ENCODE measurements at places on chromosomes 13 and 19. TPM values are rescaled to one million over a fixed set of nuclear protein-coding genes. Genes with fewer than 3 reads are reported as not detected.

- H3K36me3 ChIP-seq, result peaks cover 26% of the 10 kb centered on the region
- H3K27me3 ChIP-seq, result no peaks in the 10 kb centered on the region
- H3K4me3 ChIP-seq, result peak within 1 kb of the TSS; percentile 91
- H3K27ac ChIP-seq, result peak within 1 kb of the TSS; percentile 96
- DNase-seq, result peak; percentile 93
These were observed at the start of gene CCDC97 for GRCh38 chr19:41310033-41310831. Gene CCDC97 (plus strand): TSS chr19:41310172. CDS start chr19:41310311, 139 bp downstream.

Gene RINL
- 71.3 TPM for total RNA-seq

DNA sequence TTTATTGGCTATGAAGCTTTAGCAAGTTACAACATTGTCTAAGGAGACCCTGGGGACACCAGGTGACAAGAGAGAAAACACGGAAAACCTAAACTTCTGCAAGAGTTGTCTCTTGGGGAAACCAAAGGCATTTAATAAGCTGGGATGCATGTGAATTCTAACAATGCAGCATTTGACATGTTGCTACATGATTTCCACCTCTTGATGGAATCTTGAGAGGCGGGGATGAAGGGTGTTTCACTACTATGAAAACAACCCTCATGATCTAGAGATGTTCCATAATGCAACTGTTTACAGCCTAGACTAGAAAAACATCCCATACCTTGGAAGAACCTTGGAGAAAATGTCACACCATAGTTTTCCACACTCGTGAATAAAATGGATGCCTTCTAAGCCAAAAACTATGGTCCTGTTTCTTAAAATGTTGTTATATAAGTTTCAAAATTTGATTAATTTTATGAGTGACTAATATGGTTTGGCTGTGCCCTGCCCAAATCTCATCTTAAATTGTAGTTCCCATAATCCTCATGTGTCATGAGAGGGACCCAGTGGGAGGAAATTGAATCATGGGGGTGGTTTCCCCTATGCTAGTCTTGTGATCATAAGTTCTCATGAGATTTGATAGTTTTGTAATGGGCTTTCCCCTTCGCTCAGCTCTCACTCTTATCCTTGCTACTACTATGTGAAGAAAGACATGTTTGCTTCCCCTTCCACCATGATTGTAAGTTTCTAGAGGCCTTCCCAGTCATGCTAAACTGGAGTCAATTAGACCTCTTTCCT, 164.6 kb downstream of the TNFSF13B start:
- peaks cover 2% of the 10 kb centered on the region for H3K27me3 ChIP-seq
- H3K36me3 ChIP-seq, result no peaks in the 10 kb centered on the region
- H3K4me1 ChIP-seq, result no peaks in the 10 kb centered on the region
- H3K4me3 ChIP-seq, result no peak overlapping the region
- DNase-seq, result no peak
- no peak overlapping the region for H3K27ac ChIP-seq

Gene ZNF431
- 21.5 TPM for total RNA-seq

Gene SHANK1
- not detected for total RNA-seq

Gene GARIN5A
- total RNA-seq, result 0.50 TPM

Gene CEACAM21
- 75.5 TPM for total RNA-seq

GRCh38 chr13:59363313-59363712, 800.4 kb downstream of the DIAPH3 start:
- peaks cover 4% of the 10 kb centered on the region for H3K27me3 ChIP-seq
- H3K27ac ChIP-seq, result no peak overlapping the region
- no peak overlapping the region for H3K4me3 ChIP-seq
- H3K4me1 ChIP-seq, result peaks cover 2% of the 10 kb centered on the region
- DNase-seq, result no peak
- H3K36me3 ChIP-seq, result no peaks in the 10 kb centered on the region

GRCh38 chr19:12884926-12885748, 1.9 kb downstream of the KLF1 start:
- peak overlapping the region; percentile 89 for H3K27ac ChIP-seq
- peaks cover 2% of the 10 kb centered on the region for H3K36me3 ChIP-seq
- peak overlapping the region; percentile 90 for H3K4me3 ChIP-seq
- peaks cover 4% of the 10 kb centered on the region for H3K27me3 ChIP-seq
- peak; percentile 94 for DNase-seq

DNA sequence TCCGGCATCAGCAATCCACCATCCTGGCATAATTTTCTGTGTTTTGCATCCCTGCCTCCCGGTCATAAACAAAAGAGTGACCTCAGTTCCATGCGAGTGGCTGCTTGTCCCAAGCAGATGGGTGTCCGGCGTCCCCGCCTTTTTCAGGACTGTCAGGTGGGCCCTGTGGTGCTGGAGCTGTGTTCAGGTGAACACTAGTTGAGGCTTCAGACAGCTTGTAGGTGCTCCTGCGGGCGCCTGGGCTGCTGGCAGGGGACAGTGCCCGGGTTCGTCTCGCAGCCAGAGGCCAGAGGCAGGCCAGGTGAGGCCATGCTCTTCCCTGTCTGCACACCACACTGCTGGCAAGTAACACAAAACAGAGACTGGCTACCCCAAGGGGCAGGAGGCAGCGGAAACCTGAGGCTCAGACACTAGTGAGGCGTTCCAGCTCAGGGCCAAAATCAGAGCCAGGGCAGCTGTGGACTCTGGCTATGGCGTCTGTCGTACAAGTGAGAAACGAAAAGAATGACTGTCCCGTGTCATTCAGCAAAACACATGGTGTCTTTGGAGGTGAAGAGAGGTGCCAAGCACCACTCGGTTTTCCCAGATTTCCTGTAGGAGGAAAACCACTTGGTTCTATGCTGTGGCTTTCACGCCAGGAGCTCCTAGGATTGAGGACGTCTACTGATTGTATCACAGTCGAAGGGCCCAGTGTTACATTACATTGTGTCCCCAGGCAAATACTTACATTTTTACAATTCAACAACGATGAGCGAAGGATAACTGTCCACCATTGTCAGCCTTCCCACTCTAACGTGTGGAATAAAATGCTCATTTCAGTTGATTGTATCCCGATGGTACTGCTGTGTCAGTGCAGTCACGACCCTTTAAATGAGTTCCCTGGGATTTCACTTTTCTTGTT, 104.0 kb downstream of the ATP11A start:
- H3K4me1 ChIP-seq, result no peaks in the 10 kb centered on the region
- H3K27ac ChIP-seq, result no peak overlapping the region
- no peaks in the 10 kb centered on the region for H3K27me3 ChIP-seq
- DNase-seq, result no peak

Gene ERICH6B
- total RNA-seq, result not detected

Gene VSIG10L
- 0.62 TPM for total RNA-seq

DNA sequence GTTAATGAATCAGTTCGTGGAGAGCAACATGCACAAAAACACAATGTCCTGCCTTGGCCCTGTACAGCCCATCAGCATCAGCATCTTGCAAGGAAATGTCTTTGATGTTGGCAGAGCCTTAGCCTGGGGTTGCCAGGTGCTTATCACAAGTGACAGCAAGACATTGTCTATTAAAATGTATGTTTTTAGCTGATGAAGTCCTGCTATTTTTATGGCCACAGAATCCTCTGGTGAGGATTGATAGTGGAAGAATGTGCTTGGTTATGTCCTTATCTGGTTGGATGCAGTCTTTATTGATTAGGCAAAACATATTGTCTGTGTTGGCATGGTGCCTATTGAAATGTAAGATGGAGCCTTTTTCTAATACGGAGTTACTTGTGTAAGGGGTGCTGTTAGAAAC, 1427.0 kb upstream of the MIR17HG start:
- H3K27ac ChIP-seq, result no peak overlapping the region
- H3K4me1 ChIP-seq, result no peaks in the 10 kb centered on the region
- DNase-seq, result no peak
- no peaks in the 10 kb centered on the region for H3K27me3 ChIP-seq
- no peaks in the 10 kb centered on the region for H3K36me3 ChIP-seq

DNA sequence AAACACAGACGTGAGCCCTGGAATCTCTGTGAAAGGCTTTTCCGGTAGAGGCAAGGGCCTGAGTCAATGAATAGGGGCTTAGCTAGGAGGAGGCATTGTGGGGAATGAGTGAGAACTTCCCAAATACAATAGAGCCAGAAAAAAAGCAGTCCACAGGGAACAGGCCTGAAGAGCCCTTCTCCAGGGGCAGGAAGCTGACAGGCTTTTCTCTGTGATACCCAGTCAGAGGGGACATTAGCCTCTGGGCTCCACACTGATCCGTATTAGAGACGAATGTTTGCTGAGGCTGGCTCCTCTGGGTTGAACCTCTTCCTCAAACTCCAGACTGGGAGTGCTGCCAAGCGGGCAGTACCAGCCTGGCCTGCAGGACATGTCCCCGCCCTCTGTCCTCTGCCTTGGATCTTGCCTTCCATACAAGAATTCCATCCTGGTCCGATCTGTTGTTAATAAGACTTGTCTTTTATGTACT, 2.3 kb downstream of the DHRS12 start:
- no peaks in the 10 kb centered on the region for H3K27me3 ChIP-seq
- H3K36me3 ChIP-seq, result no peaks in the 10 kb centered on the region
- H3K27ac ChIP-seq, result peak overlapping the region; percentile 99
- peaks cover 40% of the 10 kb centered on the region for H3K4me1 ChIP-seq
- H3K4me3 ChIP-seq, result no peak overlapping the region
- DNase-seq, result no peak

Gene PRSS57
- not detected for total RNA-seq
